NCI-H187 treated with DMSO at 0.1 percent for 48 hours (cell line): ENCODE measurements at places on chromosomes 2 and 18.

DNA sequence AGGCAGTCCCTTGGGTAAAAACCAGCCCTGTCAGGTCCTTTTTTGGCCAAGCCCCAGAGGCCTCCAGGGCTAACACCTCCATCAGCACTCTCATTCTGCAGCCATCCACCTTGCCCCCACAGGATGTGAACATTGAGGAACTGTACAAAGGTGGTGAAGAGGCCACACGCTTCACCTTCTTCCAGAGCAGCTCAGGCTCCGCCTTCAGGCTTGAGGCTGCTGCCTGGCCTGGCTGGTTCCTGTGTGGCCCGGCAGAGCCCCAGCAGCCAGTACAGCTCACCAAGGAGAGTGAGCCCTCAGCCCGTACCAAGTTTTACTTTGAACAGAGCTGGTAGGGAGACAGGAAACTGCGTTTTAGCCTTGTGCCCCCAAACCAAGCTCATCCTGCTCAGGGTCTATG, 7.3 kb downstream of the IL1F10 start:
- DNase-seq = no peak

DNA sequence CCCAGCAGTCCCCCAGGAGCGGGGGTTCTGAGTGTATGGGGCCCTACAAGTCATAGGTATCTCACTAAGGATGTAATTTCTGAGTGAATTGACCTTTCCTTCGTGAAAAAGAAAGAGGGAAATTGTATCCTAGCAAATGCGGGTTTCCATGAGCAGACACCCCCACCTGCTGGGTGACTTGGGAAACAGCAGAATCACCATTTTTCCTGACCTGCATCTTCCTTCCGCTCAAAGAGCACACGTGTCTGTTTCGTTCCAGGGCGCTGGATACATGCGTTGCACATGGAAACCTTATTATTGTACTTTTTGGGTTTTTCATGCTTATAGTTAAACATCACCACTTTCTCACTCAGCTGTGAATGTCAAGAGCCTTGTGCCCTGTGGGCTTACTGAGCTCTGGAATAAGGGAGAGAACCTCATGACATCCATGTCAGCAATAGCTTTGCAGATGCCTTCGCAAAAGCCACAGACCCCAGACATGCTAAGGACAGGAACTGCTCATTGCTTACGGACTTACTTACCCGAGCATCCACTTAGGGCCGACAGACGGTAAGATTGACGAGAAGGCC, 132.8 kb downstream of the TPO start:
- DNase-seq = no peak

- DNase-seq = no peak
These were observed 232.9 kb upstream of the SIX3 start for GRCh38 chr2:44708661-44709000.

GRCh38 chr2:8644605-8645175, 37.2 kb upstream of the ID2 start:
- DNase-seq = no peak

DNA sequence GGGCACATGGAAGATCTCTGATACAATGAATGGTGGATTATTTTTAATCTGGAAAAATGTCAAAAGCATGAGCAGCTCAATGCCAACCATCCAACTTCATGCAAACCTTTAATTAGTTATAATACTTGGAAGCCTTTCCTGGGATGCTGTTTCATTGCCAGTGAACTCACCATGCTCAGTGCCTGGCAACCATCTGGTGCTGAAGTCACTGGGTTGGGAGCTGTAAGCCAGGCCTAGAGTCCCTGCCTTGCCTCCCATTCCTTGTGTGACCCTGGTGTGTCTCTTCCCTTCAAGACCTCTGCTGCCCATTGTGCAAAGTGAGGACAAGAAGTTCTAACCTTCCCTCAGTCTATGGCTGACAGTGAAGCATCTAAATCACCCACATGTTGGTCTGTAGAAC, 458.7 kb downstream of the RNF144A start:
- no peak for DNase-seq

DNA sequence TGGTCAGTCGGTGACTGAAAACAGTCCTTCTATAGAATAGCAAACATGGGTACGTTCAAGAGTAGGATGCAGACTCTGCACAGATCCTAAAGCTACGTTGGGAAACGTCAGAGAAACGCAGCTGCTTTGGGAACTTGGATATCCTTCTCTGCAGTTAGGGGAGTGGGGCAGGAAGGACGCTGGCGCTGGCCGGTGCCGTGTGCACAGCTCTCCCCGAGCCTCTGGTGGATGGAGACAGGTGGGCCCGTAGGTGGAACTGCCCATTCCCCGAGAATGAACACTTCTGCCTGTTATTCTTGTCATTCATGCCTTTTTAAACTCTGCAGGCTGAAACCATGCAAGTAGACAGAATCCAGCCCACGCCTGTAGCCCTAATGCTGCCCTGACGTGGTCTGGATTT, 91.7 kb upstream of the MBOAT2 start:
- DNase-seq = no peak

DNA sequence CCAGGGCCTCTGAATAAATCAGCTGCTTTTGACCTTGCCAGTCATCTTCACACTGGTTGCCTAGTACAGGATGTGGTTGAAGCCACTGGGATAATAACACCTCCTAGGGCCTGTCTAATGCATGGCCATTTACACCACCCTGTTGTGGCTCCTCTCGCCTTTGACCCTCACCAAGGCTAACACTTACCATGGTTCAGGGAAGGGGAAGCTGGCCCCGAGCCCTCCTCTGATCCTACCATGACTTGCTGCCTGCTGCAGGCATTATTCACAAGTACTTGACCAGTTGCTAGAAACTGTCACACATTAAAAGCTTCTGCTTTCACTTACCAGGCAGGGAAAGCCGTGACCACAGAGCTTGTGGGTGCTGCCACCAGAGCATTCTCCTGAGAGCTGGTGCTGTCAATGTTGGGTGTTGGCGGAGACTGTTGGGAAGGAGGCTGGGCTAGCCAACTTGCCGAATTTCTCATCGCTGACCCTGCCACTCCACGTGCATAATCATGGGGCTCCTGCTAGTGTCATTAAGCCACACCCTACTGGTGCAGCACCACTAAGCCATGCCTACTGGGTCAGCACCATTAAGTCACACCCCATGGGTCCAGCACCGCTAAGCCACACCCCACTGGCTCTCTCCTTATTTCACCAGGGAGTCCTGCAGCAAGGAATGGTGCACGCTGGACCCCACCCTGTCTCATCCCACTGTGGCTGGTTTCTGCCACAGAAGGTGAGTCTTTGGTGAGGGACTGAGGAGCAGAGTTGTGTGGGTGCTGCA, 47.0 kb upstream of the TTC39C start:
- no peak for DNase-seq

DNA sequence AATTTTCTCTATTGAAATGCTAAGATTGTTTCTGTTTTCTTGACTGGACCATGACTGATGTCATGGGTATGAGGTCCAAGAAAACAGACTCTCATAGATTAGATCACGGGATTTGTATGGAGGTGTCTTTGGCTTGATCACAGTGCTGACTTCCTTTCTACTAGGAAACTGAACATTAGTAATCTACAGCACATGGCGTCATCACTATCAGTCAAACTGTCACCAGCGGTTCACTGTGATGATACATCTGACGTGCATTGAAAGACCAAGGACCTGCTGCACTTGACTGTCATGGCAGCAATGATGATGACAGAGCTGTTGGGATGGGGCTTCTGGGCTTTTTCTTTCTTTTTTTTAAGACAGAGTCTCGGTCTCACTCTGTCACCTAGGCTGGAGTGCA, 28.2 kb upstream of the IMPA2 start:
- DNase-seq = no peak

DNA sequence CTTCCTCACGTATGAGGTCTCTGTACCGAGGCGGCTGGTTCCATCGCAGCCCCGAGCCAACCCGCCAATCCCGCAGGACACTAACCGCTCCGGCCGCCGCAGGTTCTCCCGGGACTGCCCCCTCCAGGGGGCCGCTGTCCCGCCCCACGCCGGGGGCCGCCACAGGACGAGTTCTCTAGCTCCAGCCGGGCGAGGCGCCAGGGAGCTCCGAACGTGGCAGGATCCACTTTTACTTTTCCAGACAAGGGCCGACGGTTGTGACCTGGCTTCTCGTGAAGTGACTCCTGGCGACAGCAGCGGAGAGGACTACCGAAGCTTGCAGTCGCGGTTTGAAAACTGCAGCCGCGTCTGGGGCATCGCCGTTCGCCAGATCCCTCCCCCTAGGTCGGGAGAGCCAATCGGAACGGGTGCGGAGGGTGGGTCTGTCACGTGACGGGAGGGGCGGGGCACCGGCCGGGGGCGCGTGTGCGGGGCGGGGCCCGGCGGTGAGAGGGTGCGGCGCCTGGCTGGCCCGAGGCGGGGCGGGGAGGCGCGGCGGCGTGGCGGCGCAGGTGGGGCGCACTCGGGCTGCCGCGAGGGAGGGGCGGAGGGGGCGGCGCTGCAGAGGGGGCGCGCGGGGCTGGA, at the start of gene STK17B:
STK17B (minus strand) TSS at position 331 of the 624 bp plus-strand sequence. CDS start 8,195 bp downstream, outside the sequence.
- no peak for DNase-seq

- no peak for DNase-seq
These were observed 200.3 kb downstream of the FBXO15 start for GRCh38 chr18:73947180-73947921.

GRCh38 chr2:216765761-216766262, 70.5 kb upstream of the IGFBP5 start:
- DNase-seq = no peak

DNA sequence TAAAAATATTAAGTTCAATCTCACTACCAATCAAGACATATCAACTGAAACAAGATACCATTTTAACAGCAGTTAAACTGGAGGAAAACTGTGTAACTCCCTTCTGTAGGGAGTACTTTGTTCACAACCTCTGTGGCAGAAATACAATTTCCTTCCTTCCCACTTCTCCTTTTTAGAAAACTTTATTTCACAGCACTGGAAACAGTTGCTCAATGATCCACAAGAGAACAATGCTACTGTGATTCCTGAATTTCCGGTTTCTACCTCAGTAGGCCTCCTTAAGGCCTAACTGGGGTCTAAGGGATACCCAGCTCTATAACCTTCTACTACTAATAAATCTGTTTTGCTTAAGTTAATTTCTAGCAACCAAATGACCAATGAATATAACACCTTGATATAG, 14.1 kb downstream of the TLK1 start:
- DNase-seq = no peak

DNA sequence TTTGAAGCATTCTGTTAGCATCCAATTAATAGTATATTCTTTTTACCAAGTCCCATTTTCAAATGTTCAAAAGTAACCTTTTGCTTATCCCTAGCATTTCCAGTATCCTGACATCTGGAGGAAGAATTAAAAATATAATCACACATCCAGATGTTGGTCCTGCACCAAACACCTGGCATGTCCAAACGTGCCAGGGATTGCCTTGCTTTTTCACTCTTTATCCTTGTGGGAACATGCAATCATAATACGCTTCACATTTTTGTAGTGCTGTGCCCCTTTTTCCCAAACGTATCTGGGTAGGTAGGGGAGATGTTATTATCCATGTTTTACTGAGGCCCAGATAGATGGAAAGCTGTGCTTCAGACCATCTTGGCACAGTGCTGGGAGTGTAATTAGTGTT, 133.0 kb downstream of the TPGS2 start:
- DNase-seq = no peak

DNA sequence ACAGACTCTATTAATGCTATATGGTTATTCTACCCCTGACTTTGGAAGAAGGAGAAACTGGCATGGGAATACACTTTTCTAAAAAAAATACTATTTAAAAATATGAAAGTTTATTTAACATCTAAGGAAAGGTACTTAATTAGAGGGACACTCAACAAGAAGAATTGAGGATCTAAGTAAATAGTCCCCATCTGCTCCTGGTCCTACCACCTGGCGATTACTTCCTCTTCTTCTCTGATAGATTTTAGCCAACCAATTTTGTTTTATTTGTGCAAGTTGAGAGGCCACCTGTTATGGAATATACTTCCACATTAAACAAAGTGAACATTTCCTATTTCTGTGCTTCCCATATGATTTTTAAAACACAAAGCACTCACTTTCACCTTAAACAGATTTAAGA, 111.7 kb downstream of the BCL2 start:
- DNase-seq = peak; percentile 15

GRCh38 chr18:58025733-58026132, 18.3 kb upstream of the NEDD4L start:
- no peak for DNase-seq

- DNase-seq = no peak
These were observed 47.6 kb upstream of the ABCA12 start for GRCh38 chr2:215186021-215186420.

GRCh38 chr2:208371634-208371935, 35.0 kb upstream of the PTH2R start:
- DNase-seq = no peak

- DNase-seq = no peak
These were observed 84.4 kb downstream of the SESTD1 start for GRCh38 chr2:179180242-179180641.

DNA sequence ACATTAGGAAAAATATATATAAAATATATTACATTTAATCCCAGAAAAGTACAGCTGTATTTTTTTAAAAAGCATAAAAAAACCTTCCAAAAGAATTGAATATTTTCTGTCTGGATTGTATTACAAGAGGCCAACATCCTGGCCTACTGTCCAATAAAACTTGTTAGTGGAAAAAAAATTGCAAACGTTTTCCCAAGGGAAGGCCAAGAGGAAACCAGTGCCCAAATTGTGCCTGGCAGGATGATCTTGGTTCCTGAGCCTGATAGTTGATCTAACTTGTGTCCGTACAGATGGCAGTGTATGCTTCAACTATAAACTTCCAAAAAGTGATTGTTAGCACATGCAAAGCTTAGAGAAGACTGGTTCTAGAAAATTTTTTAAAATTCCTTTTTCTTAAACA, 90.6 kb upstream of the LPIN2 start:
- DNase-seq = no peak

- no peak for DNase-seq
These were observed 14.9 kb downstream of the ELMOD3 start for GRCh38 chr2:85369500-85369899.

- DNase-seq = no peak
These were observed 45.4 kb downstream of the CHN1 start for GRCh38 chr2:174959787-174960186.

GRCh38 chr2:136019306-136019705, 33.9 kb upstream of the DARS1 start:
- DNase-seq = no peak

DNA sequence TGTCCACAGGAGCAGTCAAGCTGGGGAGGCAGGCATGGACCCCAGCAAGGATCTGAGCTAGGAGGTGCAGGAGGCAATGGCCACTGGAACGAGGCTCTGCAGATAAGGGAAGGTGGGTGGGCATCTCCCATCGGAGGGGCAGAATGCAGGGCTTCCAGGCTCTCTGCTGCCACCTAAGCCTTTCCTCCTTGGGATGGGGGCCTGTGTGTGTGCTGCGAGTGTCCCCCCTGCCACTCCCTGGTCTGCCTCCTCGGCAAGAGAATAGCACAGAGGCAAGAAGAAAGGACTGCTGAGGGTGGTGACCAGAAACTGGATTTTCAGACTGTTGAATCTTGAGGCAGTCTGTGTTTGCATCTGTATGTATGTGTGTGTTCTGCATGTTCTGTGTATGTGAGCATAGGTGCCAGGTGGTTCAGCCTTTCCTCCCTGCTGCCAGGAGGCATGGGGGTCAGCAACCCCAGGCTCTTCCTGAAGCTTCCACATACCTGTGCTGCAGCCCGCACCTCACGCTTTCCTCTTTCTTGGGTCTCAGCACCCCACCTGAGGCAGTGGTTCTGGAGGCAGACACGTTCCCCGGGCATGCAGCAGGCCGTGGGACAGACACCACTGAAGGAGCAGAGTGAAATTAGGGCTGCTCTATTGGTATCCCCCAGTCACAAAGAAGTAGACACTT, 86.7 kb downstream of the EPAS1 start:
- DNase-seq = no peak
